ENCODE measurements at places on chromosomes 2 and 18.

DNA sequence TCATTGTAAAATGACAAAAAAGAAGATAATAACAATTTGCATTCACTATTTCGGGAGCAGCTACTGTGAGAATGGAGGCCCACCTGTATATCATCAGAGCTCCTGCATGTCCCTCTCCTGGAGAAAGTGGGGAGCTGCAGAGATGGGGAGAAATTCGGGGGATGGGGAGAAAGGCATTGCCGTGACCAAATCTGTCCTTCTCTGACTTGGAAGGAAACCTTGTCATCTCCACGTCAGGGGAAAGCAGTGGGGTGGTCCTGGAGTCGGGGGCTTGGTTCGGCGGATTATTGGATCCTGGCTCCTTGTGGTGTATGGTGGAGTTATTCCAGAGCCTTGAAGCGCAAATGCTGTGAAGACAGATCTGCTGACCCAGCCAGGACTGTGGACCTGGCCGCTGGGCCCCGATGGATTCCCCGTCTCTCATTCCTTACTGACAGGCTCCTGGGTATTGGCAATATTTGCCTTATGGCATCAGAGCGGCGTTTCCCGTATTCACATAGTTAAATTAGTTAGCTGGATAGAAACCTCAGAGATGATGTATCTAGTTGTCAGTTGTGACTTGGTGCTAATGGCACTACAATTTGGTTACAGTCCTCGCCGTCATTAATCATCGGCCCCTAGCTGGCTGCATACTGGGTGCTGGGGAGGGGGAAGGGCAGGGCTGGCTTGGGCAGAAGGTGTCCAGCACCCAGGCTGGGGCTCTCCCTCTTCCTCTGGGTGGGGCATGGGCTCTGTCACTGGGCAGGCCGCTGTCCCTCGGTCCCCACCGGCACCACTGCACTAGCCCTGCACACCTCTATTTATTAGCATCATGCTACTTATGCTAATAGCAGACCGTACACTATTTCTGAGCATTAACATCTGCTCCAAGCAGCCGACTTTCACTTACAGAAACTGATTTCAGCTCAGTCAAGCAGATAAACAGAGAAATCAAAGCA lies 31.7 kb downstream of the CELF4 start:
- DNase-seq = no peak

DNA sequence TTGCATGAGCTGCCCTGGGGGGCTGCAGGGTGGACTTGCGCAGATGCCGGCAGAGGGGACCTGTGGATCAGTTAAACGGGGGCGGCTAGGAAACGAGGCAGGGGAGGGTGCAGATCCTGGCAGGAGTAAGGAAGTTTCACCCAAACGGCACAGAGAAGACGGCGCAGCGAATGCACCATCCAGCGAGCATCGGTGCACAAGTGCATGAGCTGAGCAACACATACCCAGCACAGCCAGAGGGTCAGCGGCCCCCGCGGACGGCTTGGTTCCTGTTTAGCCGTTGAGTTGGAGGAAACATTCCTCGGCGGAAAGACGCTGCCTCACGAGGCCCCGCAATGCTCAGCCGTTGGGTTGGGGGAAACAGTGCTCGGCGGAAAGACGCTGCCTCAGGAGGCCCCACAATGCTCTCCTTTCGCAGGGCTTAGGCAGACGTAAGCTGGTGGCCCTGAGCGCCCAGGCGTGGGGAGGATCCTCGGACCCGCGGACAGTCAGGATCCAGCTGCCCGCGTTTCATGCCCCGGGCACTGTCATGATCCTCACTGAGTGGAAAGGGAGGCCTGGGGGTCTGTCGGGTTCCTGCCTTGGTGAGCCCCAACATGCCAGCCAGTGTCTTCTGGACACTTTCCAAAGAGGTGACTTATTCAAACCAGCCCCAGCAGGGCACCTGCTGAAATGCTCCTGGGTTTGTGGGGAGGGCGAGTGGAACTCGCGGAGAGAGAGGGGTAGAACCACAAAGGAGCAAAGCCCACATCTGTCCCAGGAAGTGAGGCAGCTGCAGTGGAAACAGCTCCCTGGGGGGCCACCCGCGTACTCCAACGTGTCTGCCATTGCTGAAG lies 86.3 kb downstream of the NDUFA10 start:
- DNase-seq = no peak

- DNase-seq = peak; percentile 2
These were observed 291.6 kb downstream of the ZNF385B start for GRCh38 chr2:179569831-179570233.

DNA sequence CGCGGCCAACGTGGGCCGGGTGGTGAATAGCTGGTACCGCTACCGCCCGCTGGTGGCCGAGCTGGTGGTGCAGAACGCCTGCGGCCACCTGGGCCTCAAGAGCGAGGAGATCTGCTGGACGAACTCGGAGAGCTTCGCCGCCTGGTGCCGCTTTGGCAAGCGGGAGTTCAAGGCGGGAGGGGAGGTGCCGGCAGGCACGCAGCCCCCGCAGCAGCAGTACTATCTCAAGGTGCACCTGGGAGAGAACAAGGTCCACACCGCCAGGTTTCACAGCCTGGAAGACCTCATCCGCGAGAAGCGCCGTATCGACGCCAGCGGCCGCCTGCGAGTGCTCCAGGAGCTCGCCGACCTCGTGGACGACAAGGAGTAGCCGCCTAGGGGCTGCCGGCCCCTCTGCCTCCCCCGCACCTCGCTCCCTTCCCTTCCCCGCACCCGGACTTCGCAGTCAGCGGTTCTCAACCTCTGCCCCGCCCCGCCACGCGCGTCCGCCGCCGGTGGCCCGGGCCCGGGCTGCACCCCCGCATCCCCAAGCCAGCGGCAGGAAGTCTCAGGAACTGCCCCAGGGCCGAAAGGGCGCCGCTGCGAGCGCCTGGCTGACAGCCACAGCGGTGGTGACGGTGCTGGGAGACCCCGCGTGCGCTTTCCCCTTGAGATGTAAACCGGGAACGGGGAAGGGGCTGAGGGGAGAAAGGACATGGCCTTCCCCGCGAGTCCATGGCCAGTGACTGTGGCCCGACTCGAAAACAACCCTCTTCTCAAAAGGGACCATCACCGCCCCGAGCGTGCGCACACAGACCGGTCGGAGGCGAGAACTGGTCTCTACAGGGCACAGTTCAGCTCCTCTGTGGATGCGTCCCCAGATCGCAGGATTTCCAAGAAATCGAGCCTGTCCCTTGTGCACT lies 2.2 kb downstream of the LRATD1 start:
- no peak for DNase-seq

- DNase-seq = no peak
These were observed 219.8 kb downstream of the DYSF start for GRCh38 chr2:71672826-71673795.

Data from GOT3 (cell line).